Osteocyte (in vitro differentiated cells): ENCODE measurements at places on chromosomes 5 and 9.

GRCh38 chr9:127293328-127293727 is 28.8 kb downstream of the GARNL3 start:
- no peak for DNase-seq

DNA sequence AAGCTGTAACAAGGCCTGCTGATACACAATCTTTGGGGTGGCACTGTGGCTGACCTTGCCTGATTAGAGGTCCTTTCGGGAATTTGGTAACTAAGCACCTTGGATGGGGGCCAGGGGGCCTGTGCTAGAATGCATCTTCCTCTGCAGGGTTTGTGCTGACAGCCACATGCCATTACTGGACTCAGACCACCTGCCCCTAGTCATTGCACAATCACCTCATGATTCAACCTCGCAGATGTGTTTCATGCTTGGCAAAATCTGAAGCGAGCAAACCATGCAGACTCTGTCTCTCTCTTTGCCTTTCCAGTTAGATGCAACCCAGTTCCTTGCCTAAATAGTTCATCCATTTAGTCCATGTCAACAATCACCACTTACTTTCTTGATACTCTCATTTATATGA is 96.5 kb upstream of the ERCC6L2 start:
- DNase-seq: no peak

DNA sequence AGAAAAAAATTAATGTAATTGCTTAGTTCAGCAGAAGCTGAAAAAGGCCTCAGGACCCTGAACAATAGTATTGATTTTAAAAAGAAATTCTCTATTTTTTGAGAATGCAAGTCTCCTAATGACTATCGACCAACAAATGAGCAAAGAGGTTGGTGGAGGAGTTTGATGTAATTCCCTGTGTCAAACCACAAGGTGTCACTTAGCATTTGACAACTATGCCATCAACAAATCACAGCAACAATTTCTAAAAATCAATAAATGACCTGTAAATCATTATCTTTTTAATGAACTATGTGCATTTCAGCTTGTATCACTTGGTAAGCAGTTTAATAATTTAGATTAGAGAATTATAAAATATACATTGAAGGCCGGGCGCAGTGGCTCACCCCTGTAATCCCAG is 133.7 kb downstream of the PRELID2 start:
- no peak for DNase-seq

- no peak for DNase-seq
Observed at GRCh38 chr5:31638345-31638744, 586 bp upstream of the PDZD2 start.

GRCh38 chr5:5017827-5018577 is 122.1 kb upstream of the ADAMTS16 start:
- DNase-seq: no peak

DNA sequence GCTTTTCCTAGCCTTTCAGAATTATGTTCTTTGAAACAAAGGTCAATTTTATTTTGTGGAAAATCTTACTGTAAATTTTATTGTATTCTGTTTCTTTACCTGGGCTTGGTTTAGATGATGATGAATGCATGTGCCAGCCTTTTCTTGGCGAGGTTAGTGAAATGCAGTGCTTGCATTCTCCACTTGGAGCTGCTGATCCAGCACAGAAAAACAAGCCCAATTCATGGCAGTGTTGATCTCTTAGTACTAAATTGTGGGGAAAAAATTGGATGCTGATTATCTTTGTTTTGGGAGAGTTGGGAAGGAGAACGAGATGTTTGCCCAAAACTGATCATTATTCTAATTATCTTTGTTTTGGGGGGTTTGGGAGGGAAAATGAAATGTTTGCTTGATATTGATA is 3.7 kb downstream of the HABP4 start:
- no peak for DNase-seq

DNA sequence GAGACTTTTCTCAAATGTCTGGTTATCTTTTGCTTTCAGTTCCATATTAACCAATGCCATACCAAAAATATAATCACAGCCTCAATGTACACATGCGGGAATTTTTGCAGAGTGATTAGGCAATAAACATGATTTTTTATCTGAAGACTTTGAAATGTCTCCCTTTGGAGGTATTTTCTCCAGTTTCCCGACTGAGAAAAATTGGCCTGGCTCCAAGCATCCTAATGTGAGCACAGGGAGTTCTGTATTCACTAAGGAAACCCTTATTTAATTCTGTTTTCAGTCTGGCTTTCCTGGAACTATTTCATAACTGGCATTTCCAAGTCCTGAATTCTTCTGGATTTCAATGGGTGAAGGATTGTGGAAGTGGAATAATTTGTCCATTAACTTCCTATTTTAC is 8.5 kb downstream of the HCN1 start:
- no peak for DNase-seq

GRCh38 chr9:123778232-123778902 is 151.6 kb downstream of the DENND1A start:
- no peak for DNase-seq

DNA sequence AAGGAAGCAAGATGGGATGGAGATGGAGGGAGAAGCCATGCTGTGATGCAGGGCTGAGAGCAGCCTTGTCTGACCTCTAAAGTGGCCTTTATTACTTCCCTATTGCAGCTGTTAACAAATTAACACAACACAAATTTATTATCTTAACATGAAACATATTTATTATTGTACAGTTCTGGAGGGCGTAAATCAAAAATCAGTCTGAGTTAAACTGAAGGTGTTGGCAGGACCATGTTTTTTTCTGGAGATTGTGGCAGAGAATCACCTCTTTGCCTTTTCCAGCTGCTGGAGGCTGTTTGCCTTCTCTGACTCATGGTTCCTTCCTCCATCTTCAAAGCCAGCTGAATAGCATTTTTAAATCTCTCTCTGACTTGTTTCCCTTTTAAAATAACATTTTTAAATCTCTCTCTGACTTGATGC is 7.2 kb upstream of the MCC start:
- DNase-seq: no peak

GRCh38 chr5:122182491-122182921 is 53.2 kb downstream of the ZNF474 start:
- no peak for DNase-seq

DNA sequence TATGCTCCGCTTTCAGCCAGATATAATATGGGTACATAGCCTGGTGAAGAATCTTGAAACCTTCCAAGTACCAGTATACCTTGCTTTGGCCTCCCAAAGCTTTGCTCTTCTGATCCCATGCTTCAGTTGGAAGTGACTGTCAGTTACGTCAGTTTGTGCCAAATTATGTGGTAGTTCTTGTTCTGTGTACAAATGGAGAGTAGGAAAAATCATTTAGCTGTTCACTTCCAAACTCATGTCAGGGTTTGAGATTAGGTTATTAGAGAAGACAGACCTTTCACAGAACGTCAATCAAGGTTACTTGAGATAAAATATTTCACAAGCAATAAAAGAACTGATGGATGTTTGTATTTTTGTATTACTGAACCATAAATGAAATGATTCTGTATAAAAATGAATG is 117.2 kb downstream of the NDUFS4 start:
- DNase-seq: no peak

- DNase-seq: no peak
Observed at GRCh38 chr5:52895572-52896413, 93.4 kb upstream of the ITGA2 start.

DNA sequence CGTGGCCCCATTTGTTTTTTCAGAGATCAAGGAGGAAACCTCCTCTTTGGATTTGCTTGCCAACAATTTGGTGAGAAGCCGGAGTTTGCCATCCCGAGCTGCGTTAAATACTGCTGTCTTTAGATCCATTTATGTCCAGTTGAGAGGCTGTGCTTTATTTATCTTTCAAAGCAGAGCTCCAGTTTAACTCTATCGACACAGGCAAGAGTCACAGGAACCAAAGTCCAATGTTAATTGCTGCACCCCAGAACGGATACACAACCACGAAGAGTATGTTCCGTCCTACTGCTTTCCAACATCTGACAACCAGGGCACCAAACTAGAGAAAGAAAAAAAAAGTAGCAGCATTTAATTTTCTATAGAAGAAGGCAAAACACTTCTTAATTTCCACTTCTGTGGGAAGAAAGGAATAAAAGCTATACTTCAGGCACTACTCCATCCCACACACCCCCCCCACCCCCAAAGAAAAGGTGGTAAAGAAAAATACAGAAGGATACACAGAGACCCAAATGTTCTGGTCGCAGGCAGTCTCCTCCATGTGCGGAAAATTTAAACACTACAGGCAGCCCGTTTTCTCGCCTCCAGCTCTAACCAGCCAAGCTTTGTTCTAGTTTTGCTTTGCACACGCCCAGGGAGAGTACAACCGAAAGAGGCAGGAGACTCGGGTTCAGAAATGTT is 1.1 kb downstream of the FEM1C start:
- DNase-seq: no peak

DNA sequence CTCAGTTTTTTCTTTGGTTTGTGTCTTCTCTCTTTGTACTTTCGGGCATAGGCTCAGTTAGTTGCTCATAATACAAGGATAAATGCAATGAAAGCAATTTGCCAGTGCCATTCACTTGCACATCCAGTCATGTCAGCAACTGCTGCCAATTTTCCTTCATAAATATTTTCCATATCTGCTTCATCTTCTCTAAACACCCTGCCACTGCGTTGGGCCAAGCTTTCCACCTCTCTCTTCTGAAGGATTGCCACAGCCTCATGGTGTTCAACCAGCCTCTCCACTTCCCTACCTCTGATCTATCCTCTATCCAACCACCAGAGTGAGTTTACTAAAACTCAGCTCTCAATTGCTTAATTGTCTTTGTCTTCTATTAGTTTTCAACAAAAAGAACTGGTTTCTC is 192.5 kb upstream of the ZNF462 start:
- no peak for DNase-seq
